NCI-H1417 (cell line): ENCODE measurements at places on chromosomes 1 and 21.

DNA sequence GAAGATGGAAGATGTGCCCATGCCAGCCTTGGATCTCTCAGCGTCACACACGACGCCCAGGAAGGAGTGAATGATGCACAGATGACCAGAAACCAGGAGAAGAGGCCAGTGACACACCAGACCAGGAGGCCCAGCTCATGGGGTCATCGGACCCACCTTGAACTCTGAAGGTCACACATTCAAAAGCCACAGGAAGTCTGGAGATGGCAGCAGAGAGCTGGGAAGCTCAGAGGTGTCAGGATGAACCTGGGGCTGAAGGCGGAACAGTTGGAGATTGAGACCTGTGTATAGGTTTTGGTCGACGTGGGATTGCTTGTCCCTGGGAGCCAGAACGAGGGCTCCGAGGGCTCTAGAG, 43.6 kb downstream of the SLC19A1 start:
- DNase-seq = no peak

DNA sequence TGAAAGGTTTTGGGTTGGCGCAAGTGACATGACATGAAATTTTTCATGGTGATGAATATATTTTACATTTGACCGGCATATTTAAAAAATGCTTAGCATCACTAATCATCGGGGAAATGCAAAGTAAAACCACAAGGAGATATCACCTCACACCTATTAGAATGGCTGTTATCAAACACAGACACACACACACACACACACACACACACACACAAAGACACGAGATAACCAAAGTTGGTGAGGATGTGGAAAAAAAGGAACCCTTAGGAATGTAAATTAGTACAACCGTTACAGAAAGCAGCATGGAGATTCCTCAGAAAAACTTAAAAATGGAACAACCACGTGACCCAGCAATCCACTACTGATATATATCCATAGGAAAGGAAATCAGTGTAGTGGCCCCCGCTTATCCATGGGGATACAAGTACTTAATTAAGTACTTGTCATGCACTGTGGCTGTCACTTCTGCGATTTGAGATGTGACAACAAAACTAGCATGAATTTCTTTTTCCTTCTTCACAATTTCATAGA, 15.9 kb upstream of the PRELP start:
- DNase-seq = peak; percentile 40

DNA sequence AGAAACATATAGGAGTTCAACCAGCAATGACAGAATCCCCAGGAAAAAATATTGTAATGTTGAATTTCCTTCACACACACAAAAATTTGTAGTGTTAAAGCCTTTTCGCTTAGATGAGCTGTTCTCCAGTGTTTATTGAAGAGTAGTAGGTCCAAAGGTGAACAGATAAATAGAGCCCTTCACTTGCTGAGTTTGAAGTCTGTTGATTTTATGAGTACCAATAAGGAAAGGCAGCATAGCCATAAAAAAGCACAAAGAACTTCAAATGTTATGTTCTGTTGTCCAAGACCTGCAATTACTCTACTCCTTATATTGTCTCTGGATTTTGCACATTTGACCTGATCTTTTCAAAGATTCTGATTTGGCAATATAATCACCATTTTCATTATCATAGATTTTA, 362.7 kb upstream of the B3GALT2 start:
- no peak for DNase-seq

DNA sequence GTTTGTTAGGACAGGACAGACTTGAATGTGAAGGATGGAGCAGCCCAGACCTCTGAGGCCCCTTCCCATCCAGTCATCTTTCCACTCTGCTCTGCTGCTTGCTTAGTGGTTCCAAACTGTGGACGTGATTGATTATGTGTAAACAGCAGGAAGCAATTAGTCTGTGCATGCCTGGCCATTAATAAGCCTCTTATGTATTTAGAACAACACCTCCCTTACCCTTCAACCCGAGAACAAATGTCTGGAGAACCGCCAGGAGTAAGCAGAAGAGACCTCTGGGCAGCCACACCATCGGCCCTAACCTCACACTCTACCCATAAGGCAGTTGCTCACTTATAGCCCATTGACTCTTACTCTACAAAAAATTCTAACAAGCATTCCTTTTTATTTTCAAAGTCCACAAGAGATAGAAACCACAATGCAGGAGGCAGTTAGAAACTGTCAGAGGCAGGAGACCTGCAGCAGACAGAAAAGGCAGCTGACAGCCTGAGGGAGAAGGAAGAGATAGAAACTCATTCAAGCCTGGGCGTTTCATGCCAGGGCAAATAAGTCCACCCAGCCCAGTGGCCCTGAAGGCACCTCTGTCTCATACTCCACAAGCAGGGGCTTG, 5.8 kb upstream of the EPHA8 start:
- DNase-seq = peak; percentile 98

DNA sequence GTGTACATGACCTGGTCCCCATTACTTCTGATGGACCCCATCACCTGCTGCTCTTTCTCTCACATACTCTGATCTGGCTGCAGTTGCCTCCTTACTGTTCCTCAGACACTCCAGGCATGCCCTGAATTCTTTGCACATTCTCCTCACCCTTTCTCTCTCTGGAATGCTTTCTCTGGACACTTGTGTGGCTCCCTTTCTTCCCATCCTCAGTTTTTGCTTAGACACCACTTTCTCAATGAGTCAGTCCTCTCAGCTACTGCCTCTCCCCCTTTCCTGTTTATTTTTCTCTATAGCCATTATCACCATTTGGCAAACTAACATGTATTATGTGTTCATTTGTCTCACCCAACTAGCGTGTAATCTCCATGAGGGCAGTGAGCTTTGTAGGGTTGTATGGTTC, 28.1 kb downstream of the PLXNA2 start:
- no peak for DNase-seq

GRCh38 chr1:50097021-50097679, 11.6 kb upstream of the ELAVL4 start:
- no peak for DNase-seq
